Brain (organoid and tissue), 16 donors: ENCODE measurements at places on chromosomes 5 and 9. TPM values are rescaled to one million over a fixed set of nuclear protein-coding genes. Genes with fewer than 3 reads are reported as not detected.

Gene ROPN1L
- polyA plus RNA-seq = 2.0 TPM

Gene ATOX1
- 168 TPM for polyA plus RNA-seq

Gene SLC25A48
- polyA plus RNA-seq = 23.1 TPM

Gene FAM120A
- 61.7 TPM for polyA plus RNA-seq

Gene MATR3
- 162 TPM for polyA plus RNA-seq

Gene HTR4
- polyA plus RNA-seq = not detected

Gene HSPB3
- 1.1 TPM for polyA plus RNA-seq

Gene PHPT1
- 259 TPM for polyA plus RNA-seq

Gene IGFBPL1
- 218 TPM for polyA plus RNA-seq

Gene MAP1B
- 158 TPM for polyA plus RNA-seq

Gene NUTM2F
- not detected for polyA plus RNA-seq

Gene LHX3
- 1.6 TPM for polyA plus RNA-seq

Gene OTP
- polyA plus RNA-seq = 9.6 TPM

Gene PCDHGC4
- polyA plus RNA-seq = 31.8 TPM

Gene DEPDC1B
- 10.4 TPM for polyA plus RNA-seq

Gene SPINK7
- not detected for polyA plus RNA-seq

Gene ANKRD31
- polyA plus RNA-seq = not detected
